Common myeloid progenitor, CD34-positive (primary cell): ENCODE measurements at places on chromosomes 2 and 18.

DNA sequence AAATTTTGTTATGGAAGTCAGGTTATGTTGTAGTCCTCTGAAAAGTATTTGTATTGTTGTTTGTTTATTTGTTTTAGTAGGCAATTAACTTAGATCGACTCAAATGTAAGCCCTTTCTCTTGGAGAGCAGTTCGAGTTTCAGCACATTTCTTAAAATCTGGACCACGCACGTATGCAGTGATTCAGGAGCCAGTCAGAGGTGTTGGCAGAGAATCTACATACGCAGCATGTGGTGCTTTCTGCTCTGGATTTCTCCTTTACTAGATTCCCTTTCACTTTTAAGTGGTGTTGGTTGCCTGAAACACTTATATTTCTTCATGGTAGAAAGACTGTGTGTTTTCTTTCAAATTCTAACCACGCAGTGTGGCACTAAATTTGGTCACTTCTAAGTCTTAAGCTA lies 773.9 kb upstream of the LRATD1 start:
- H3K4me3 ChIP-seq: no peak overlapping the region
- H3K4me1 ChIP-seq: no peaks in the 10 kb centered on the region

GRCh38 chr18:48724939-48725338 lies 186.1 kb downstream of the CTIF start:
- H3K36me3 ChIP-seq: peaks cover 3% of the 10 kb centered on the region
- H3K4me3 ChIP-seq: no peak overlapping the region
- peaks cover 9% of the 10 kb centered on the region for H3K4me1 ChIP-seq
- no peak for DNase-seq
- H3K27ac ChIP-seq: no peak overlapping the region

DNA sequence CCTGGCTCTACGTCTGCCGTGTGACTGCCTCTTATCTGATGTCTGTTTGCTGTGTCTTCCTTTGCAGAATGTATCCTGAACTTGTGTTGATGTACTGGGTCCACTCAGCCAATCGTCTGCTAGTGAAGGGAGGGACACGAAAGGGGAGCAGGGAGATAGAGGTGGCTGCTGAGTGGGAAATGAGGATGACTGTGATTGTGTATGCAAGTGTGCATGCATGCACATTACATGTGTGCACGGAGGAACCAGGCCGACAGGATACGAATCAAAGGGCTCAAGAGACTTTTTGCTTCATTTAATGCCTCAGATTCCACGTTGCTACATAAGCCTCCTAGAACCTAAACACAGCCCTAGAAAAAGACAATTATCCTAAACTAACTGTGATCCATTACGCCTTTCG lies 111.2 kb downstream of the TFCP2L1 start:
- no peak for DNase-seq
- H3K4me3 ChIP-seq: no peak overlapping the region
- no peaks in the 10 kb centered on the region for H3K27me3 ChIP-seq
- H3K27ac ChIP-seq: no peak overlapping the region

DNA sequence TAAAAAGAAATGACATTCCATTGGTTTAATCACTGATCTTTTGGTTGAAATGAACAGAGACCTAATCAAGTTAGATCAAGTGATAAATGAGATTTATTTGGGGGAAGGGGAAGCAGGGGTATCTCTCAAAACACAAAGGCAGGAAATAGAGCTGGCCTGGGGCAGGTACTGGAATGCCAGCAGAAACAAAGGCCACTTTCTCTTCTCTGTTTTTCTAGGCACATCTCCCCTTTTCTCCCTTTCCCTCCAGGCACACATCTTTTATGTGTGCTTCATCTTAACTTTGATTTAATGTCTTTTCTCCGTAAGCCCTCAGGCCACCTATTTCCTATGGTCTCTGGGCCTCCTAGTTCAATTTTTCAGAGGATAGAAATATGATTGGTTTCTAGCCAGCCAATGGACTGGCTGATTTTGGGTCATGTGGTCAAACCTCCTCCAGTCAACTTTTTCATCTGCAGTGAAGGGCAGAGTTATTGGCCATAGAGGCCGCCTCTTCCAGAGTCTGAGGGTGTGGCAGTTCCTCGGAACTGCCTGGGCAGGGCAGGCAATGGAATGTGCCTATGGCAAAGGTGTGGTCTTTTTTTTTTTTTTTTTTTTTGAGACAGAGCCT lies 58.9 kb upstream of the FAM136A start:
- no peak overlapping the region for H3K27ac ChIP-seq
- DNase-seq: no peak
- no peaks in the 10 kb centered on the region for H3K4me1 ChIP-seq
- H3K4me3 ChIP-seq: no peak overlapping the region

DNA sequence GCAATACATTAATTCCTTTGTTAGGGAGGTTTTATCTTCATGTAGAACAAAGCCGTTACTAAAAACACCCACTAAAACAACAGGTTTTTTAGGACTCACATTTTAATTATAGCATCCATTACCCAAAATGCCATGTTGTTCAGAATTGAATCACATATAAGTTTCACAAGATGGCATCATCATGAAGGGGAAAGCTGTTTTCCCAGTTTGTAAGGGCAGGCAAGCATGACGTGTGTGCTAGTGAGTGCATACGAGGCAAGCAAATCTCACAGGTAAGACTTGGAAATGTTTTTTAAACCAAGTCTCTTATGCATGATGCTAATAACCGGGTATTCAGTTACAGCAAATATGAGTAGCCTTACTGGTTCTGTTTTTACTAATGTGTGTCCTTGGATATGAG lies 111.8 kb upstream of the NFATC1 start:
- H3K27ac ChIP-seq: no peak overlapping the region
- no peaks in the 10 kb centered on the region for H3K4me1 ChIP-seq
- no peak overlapping the region for H3K4me3 ChIP-seq
- no peak for DNase-seq
- H3K36me3 ChIP-seq: peaks cover 8% of the 10 kb centered on the region
- H3K27me3 ChIP-seq: no peaks in the 10 kb centered on the region

GRCh38 chr2:53785366-53785765 lies 1.4 kb downstream of the ASB3 start:
- peak overlapping the region; percentile 99 for H3K4me3 ChIP-seq
- peak overlapping the region; percentile 96 for H3K27ac ChIP-seq
- no peaks in the 10 kb centered on the region for H3K27me3 ChIP-seq
- H3K36me3 ChIP-seq: peaks cover 9% of the 10 kb centered on the region
- DNase-seq: no peak

- no peak overlapping the region for H3K27ac ChIP-seq
- no peak for DNase-seq
- peaks cover 17% of the 10 kb centered on the region for H3K36me3 ChIP-seq
- H3K4me3 ChIP-seq: no peak overlapping the region
- peaks cover 19% of the 10 kb centered on the region for H3K4me1 ChIP-seq
Observed at GRCh38 chr18:35141077-35141476, 99.8 kb upstream of the ZNF397 start.

GRCh38 chr2:68311033-68311432 lies 8.7 kb downstream of the CNRIP1 start:
- H3K4me1 ChIP-seq: no peaks in the 10 kb centered on the region
- no peak overlapping the region for H3K4me3 ChIP-seq
- no peaks in the 10 kb centered on the region for H3K27me3 ChIP-seq
- no peaks in the 10 kb centered on the region for H3K36me3 ChIP-seq
- no peak overlapping the region for H3K27ac ChIP-seq

DNA sequence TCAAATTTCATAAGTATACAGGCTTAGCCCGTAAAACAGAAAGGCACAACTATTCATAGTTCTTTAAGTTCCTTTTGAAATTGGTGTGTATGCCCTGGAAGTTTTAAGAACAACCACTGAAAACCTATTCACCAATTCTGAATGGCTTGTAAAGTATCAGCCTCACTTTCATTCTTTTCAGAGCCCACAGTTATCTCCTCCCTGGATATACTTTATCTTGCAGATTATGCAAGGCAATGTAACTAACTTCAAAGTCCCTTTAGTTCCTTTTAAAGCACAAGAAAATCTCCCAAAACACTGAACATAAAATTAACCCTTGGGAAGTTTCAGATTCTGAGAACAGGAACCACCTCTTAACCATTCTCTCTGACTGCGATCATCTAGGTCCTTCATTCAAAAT lies 1.1 kb downstream of the STRN start:
- H3K4me1 ChIP-seq: peaks cover 28% of the 10 kb centered on the region
- no peak overlapping the region for H3K4me3 ChIP-seq
- no peak for DNase-seq
- H3K27me3 ChIP-seq: no peaks in the 10 kb centered on the region

DNA sequence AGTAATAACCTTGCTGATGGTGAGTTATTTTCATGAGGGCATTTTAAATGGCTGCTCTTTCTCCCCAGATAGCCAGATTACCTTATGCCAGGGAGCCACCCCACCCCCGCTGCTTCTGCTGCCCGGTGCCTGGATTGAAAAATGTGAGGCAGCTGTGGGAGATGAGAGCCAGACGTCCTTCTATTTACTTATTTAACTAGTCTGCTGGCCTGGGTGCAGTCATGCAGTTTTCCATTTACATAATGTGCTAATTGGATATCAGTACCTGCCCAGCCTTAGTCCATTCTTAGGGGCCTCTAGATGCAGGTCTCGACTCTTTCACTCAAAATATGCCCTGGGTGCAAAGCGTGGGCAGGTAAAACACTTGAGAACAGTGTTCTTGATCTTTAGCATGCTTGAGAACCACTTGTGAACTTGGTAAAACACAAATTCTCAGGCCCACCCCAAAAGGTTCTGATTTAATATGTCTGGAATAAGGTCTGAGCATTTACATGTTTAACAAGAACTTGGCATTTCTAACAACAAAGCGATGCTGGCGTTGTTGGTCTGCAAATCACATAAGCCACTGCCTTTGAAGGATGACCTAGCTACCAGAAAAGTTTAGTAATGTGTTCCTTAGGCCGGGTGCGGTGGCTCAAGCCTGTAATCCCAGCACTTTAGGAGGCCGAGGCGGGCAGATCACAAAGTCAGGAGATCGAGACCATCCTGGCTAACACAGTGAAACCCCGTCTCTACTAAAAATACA lies 154.3 kb downstream of the NRP2 start:
- no peaks in the 10 kb centered on the region for H3K4me1 ChIP-seq
- no peak for DNase-seq
- H3K27ac ChIP-seq: no peak overlapping the region
- H3K36me3 ChIP-seq: no peaks in the 10 kb centered on the region
- no peak overlapping the region for H3K4me3 ChIP-seq

- H3K4me1 ChIP-seq: no peaks in the 10 kb centered on the region
- no peak overlapping the region for H3K27ac ChIP-seq
- no peak overlapping the region for H3K4me3 ChIP-seq
- DNase-seq: no peak
- H3K27me3 ChIP-seq: peaks cover 7% of the 10 kb centered on the region
Observed at GRCh38 chr2:134019871-134020270, 234.0 kb upstream of the MGAT5 start.

DNA sequence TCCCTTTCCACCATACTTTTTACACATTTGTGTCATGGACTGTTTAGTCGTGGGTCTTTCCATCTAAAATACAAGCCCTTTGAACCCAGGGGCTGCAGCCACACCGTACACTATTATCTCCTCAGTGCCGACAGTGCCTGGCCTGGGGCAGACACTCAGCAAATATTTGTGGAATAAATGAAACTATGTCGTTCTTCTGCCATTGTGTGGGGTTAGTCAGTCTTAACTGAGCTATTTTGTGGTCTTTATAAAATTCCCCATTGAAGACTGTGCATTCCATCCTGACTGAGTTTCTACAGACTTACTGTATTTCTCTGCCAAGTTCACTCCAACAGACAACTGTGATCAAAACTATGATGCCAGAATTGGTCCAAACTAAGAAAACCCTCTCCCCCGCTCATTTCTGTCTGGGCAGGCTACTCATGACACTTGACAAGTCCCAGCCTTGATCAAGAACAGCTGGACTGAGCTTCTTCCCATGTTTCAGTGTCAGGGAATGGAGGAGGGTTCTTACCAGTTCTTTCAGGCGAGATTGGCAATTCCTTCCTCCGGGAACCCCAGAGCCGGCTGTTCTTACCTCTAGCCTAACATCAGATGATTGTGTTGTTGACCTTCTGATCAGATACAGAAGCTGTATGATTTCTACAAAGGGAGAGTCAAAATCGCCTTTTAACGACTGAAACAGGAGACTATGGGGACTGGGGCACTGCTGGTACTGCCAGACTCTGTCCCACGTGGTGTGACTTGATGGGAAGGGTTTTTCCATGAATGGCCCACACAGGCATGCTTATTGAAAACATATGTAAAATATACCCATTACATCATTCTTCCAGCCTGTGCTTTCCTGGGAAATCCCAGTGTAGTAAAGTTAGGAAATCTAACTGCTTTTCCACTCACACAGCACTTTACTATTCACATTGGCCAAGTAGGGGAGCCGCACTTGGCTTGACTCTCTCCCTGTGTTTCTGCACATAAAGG lies 77.4 kb upstream of the NPAS2 start:
- no peak for DNase-seq
- H3K4me1 ChIP-seq: peaks cover under 1% of the 10 kb centered on the region
- H3K27ac ChIP-seq: no peak overlapping the region
- H3K27me3 ChIP-seq: peaks cover under 1% of the 10 kb centered on the region
- no peaks in the 10 kb centered on the region for H3K36me3 ChIP-seq

DNA sequence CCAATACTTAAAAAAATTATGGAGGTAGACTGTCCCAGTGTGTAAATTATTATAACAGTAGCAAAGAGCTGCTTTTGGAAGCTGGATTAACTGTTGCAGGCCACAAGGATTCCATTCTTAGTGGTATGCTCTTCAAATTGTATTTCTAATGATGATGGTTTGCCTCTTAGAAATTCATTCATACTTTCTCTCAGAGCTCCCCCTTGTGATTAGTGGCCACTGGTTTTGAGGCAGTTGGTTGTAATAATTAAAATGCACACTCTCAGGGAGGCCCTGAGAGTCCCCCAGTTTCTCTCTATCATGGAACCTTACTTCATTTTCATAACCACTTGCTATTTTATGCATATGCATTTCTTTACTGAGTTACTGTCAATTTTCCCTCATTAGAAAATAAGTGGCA lies 122.5 kb downstream of the PLA2R1 start:
- H3K4me1 ChIP-seq: no peaks in the 10 kb centered on the region
- no peak overlapping the region for H3K27ac ChIP-seq

GRCh38 chr2:195238826-195239225 lies 418.2 kb upstream of the SLC39A10 start:
- no peaks in the 10 kb centered on the region for H3K4me1 ChIP-seq
- H3K27ac ChIP-seq: no peak overlapping the region
- no peaks in the 10 kb centered on the region for H3K27me3 ChIP-seq

DNA sequence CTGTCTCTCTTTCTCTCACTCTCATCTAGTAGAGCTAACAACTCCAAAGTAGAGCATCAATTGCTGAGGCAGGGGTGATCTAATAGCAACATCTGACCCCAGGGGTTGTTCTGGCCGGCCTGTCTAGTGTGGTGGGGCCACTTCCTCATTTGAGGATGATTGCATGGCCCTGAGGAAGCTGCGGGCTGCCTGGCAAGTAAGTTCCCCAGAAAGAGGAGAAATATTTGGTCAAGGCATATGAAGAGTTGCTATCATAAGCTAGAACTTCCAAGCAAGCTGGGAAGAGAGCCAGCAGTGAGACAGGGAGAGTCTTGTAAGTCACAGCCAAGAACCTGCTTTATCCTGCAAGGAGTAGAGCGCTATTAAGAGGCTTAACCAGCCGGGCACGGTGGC lies 50.8 kb upstream of the TMEM87B start:
- peaks cover 25% of the 10 kb centered on the region for H3K4me1 ChIP-seq
- peaks cover 14% of the 10 kb centered on the region for H3K36me3 ChIP-seq
- H3K4me3 ChIP-seq: no peak overlapping the region
- no peaks in the 10 kb centered on the region for H3K27me3 ChIP-seq
- H3K27ac ChIP-seq: no peak overlapping the region

GRCh38 chr2:61538920-61539520 lies 864 bp upstream of the XPO1 start:
- no peaks in the 10 kb centered on the region for H3K27me3 ChIP-seq
- peak; percentile 81 for DNase-seq
- H3K27ac ChIP-seq: peak overlapping the region; percentile 93

- no peak overlapping the region for H3K27ac ChIP-seq
- H3K27me3 ChIP-seq: no peaks in the 10 kb centered on the region
Observed at GRCh38 chr18:23540867-23541266, 37.6 kb downstream of the RMC1 start.
